GM12891 (cell line): ENCODE measurements at places on chromosomes 7 and 10.
A peak's percentile ranks its signal among the peaks of the same experiment; 100 is the strongest.

GRCh38 chr7:35255443-35256255 lies 1.7 kb upstream of the TBX20 start:
- DNase-seq = no peak

- no peak for DNase-seq
Measured at GRCh38 chr7:7883394-7883793, 85.2 kb upstream of the GLCCI1 start.

DNA sequence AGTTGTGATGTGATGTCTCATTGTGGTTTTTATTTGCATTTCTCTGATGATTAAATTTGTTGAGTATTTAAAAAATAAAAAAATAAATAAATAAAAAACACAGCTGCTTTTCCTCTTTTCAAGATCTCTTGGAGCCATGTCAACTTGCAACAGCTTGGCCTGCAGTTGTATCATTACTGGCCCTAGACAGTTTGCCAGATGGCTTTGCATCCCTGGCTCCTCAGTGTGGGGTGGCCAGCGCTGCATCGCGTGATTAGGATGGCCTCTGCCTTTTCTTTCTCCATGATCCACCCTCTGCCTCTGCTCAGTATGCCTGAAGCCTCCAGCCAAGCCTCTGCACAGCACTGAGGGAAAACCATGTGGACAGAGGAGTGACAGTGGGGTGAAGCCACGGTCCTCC lies 96.8 kb downstream of the PPP1R3C start:
- no peak for DNase-seq

DNA sequence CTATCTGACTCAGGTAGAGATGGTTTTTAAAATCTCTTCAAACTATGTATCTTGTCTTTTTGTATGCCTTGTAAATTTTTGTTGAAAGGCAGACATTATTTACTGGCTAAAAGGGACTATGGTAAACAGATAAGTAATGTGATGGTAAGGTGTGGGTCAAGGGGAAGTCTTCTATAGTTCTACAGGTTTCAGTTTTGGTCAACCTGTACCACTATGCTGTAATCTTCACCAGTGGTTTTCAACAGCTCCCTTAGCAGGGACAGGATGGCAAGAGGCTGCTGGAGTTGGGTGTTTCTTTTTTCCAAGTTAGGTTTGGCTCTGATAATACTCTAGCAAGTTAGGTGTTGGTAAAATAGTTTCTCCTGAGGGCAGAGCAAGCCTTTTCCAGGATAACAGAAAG lies 32.7 kb upstream of the FZD8 start:
- DNase-seq = no peak

DNA sequence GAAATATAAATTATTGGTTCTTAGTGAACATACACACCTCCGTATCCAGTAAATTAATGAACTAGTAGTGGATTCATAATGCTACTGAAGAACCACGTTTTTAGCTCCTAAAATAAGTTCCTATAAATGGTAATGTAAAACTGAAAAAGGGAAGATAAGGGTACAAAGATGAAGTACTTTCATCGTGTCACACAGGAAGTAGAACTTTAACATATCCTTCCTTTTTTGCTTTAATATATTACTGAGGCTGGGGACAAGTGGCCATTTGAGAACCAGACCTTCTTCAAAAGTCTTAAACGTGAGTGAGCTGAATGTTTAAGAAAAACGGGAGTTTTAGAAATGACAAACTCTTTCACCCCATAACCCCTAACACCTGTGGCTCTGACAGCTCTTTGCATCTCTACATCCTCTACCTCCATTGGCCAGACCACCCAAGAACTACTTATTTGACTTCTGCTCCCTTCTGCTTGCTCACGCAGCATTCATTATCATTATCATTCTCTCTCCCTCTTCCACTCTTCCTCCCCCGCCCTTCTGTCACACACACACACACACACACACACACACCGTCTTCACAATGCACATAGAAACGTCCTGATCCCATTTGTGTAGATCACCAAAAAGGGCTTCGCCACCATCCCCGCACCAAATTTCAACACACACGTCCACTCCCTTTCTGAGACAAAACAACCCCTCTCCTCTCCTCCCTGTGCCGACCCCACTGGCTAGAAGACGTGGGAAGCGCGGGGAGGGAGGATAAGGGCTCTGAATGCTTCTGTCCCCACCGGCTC lies 677 bp downstream of the SKAP2 start:
- no peak for DNase-seq

- peak; percentile 29 for DNase-seq
Measured at GRCh38 chr10:59905066-59905730, 1.2 kb downstream of the CCDC6 start.

DNA sequence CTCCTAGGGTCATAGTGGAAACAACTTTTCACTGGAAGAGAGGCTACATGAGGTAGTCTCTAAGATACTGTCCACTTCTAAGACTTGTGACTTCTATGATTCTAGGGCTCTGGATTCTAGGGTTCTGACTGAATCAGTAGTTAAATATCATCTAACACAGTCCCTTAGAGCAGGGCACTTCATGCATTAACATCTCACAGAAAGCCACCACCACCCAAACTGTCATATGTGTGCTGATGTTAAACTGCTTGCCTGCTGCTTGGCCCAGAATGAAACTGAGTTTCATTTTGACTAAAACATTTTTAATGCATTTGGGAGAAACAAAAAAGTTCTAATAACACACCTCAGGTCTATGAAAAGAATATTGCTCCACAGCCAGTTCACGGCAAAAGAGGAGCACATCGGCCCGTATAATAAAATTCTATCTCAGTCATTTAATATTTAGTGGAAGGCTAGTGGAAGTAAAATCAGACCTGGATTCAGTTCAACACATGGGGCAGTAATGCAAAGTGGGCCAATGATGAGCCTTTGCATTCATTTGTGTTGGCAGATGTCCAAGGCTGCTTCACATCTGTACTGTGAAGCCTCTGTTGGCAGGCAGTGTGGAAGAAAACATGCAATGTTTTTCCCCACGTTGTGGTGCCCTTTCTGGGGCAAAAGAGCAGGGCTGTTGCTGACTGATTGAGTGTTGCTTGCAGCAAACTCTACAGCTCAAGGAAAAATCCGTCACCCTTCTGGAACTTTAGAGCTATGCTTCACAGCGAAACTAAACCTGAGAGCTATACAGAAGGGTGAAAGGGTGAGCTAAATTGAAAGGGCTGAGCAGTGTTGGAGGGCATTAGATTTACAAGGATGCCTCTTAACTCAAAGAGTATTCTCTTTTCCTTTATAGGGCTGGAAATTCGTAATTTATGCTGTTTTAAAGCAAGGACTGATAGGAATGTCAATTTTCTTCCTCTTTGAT lies 33.5 kb upstream of the AUTS2 start:
- peak; percentile 25 for DNase-seq

GRCh38 chr7:152968514-152968913 lies 209.0 kb downstream of the ACTR3B start:
- DNase-seq = no peak

DNA sequence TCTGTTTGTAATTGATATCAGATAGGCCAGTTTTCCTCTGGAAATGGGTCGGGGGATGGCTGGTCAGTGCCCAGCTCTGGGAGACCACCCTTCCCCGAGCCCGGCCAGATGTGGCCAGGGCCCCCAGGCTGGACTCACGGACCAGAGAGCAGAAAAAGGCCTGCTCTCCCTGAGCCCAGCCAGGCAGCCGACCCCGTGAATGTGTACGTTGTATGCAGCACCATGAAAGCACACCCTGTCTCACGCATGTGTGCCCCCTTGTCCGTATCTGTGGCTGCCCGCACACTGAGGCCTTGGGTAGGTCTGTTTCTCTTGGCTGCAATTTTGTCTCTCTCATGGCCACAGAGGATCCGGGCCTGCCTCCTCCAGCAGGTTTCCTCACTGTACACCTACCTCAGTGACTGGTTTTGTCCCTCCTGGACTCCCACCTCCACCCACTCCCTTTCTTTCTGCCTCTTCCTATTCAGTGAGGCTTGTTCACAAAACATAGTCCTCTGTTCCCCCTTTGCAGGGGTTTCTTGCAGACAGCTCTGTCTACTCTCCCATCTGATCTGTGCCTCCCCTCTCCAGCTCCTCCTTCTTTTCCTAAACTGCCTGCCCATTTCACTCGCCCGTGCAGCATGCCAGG lies 23.6 kb upstream of the ANKRD2 start:
- DNase-seq = no peak

DNA sequence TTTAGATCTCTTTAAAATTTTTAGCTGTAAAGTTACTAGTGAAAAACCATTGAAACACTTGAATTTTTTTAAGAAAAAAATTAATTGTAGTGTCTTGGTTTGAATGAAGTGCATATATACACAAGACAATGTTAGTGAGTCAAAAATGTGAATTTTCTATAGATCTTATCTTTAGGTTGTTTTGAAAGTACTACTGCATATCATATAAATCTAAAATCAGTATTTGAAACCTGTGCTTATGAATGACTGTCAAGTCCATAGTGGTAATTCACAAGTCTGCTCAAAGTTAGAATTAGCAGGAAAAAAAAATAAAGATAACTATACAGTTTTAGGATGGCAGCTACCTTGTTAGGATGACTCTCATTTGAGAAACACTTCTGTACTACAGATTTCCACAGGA lies 25.0 kb downstream of the TES start:
- no peak for DNase-seq

DNA sequence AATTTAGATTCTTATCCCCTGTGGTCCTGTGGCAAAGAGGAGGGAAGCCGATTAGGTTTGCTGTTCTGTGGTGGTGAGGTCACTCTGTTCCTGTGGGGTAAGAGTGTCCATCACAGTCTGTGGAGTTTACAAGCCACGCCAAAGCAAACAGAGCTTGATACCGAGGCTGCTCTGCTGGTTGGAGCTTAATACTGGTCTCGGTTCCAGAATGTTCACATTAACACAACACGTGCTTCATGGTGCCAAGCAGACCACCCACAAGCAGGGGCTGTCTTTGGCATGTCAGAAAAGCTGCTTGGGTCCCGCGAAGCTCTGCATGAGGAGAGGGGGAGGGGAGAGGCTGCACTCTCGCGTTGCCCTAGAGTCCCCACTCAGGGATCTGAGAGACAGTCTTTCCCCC lies 47.5 kb downstream of the DNAJB6 start:
- no peak for DNase-seq

GRCh38 chr10:37754538-37755323 lies 102.7 kb downstream of the ZNF248 start:
- no peak for DNase-seq

GRCh38 chr10:75469006-75469616 lies 37.7 kb downstream of the LRMDA start:
- no peak for DNase-seq

GRCh38 chr7:66146701-66147100 lies 32.1 kb downstream of the CRCP start:
- DNase-seq = no peak
